Cerebellar nuclear complex (tissue), 1 donor: ENCODE measurements at places on chromosomes 4 and X.

DNA sequence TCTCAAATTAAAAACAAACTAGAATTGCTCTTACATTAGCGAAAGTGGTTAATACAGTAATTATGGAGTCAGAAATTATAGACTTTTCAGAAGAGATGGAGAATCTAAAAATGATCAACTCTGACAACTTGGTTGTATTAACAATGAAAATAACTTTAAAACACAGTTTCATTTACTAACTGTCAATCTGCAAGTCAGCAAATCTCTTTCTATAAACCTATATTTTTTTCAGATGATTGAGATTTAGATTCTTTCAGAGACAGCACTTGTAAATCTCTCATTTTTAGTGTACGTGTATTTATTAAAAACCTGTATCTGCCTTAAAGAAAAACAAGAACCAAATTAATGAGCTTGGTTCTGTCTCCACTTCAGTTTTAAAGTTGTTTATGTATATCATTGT lies 311.4 kb downstream of the EPHA5 start:
- DNase-seq: no peak

GRCh38 chrX:817759-818300 lies 187.2 kb downstream of the SHOX start:
- no peak for DNase-seq

DNA sequence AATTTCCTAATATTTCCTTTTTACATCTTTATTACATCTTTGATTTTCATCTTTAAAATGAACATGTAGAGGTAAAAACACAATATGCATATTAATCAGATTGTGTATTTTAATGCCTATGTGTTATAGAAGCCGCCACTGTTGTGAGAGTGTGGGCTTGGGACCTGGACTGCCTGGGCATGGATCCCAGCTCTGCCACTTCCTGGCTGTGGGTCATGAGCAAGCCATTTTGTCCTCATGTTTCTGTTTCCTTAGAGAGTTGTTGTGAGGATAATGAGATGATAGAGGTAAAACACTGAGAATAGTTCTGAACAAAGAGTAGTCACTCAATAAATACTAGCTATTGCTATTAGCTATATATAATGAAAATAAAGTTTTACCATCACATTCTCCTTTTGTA lies 38.4 kb upstream of the SCOC start:
- DNase-seq: no peak

- no peak for DNase-seq
Observed at GRCh38 chrX:11421805-11422524, 128.8 kb downstream of the AMELX start.

- DNase-seq: no peak
Observed at GRCh38 chrX:45347877-45348276, 147.2 kb upstream of the DIPK2B start.

DNA sequence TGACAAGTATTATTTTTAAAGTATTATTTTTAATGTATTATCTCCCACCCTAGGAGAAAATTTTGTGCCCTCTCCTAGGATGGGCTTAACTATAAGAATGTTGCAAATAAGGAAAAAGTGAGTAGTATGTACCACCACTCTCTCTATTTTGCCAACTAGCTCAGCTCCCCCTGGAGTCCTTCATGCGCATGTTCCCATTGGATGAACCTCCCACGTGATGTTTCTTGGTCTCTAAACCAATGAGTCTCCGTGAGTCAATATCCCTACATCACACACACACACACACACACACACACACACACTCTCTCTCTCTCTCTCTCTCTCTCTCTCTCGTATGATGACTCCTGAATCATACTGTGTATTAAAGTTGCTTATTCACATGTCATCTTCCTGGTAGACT lies 129.7 kb upstream of the ZFP42 start:
- DNase-seq: no peak

DNA sequence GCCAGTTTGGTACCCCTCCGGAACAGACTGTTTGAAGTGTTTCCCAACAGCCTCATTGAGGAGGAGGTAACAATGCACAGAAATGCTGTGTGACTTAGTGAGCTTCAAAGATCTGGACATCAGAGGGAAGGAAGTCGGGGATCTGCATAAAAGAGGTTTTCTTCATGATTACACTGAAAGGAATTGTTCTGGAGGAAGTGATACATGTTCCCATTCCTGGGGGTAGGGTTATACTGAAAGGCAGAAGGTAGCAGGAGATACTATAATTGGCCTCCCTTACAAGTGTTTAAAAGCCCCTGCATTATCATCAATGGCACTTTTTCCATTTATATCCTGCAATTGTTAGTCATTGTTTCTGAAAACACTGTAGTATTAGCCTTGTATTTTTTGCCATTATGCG lies 94.0 kb upstream of the DKK2 start:
- no peak for DNase-seq

DNA sequence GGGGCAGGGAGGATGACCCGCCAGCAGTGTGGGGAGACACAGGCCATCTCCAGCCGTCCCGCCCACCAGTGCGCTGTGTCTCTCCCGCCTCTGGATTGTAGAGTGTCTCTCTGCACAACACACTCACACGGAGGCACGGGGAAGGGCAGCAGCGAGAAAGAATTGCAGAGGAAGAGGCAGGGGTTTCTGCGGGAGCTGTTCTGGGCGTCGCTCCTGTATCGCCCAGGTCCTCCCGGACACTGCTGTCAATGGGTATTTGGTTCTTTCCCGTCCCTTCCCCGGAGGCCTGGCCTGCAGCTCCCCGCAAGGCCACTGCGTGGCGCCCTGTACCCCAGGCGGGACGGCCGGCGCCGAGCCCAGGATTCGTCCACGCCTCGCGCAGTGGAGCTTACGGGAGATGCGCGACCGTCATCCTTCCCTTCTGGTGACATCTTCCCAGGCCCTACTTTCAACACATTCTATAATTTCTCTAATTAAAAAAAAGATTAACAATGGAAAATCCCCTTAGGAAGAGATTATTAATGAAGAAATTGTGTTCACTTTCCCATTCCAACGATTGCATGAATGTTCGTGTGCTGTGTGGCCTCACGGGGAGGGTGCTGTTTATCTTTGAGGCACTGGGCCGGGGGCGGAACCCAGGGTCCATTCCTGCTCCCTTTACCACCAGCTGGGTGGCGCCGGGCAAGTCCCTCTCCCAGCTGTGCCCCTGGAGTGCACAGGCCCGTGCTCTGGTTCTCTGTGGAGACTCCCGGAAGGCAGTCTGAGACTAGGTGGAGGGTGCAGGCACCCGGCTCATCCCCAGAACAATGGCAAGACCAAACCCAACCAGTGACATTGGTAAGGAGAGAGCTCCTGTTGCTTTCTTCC lies 95.7 kb downstream of the CPZ start:
- no peak for DNase-seq

DNA sequence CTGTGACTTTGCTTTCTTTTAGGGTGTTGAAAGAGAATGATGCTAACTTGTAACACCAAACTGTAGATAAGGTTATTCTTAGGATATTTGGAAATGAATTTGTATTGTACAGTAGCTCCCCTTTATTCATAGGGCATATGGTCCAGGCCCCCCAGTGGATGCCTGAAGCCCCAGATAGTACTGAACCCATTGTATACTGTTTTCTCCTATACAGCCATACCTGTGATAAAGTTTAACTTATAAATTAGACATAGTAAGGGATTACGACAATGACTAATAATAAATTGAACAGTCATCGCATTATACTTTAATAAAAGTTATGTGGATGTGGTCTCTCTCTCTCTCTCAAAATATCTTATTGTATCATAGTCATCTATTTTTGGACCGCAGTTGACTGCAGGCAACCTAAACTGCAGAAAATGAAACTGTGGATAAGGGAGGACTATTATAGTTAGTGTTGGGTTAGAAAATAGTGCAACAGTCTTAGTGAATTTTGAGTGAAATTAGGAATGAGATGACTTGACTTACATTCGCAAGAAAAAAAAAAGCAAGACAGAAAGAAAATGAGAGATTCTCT lies 105.1 kb downstream of the CLDN22 start:
- no peak for DNase-seq

GRCh38 chr4:153143527-153144348 lies 60.5 kb upstream of the TRIM2 start:
- no peak for DNase-seq

GRCh38 chr4:52588097-52588496 lies 71.0 kb downstream of the USP46 start:
- DNase-seq: no peak

DNA sequence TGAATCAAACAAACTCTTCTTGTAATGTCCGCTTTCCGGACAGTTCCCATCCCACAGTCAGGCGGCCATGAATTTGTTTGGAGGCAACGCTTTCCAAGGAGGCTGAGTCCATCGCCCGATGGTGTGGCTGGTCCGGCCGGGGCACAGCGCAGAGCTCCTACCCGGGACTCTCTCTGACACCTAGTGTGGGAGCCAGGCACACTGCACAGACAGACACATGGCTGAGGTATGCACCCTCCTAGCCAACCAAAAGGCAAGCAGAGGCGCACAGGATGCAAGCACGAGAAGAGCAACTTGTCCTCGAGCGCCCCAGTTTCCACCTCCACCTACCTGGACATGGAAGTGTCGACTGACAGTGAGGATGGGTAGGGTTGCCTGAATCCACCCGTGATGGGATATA lies 87.5 kb downstream of the LEF1 start:
- DNase-seq: no peak

DNA sequence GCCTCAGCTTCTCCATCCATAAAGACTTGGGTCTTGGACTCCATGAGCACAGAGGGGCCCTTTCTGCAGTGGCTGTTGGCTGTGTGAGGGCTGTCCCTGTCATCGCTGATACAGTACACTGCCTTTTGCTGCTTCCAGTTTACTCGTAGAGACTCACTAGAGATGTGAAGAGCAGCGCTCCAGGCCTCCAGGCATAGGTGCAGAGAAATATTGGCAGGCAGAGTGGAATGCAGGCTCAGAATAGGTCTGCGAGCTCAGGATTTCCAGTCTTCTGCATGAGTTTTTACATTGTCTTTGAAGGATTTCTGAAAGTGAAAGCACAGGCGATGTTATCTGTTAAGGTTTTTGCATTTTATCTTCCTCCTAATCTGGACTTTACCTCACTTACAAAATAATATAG lies 97.4 kb downstream of the AASDH start:
- no peak for DNase-seq

DNA sequence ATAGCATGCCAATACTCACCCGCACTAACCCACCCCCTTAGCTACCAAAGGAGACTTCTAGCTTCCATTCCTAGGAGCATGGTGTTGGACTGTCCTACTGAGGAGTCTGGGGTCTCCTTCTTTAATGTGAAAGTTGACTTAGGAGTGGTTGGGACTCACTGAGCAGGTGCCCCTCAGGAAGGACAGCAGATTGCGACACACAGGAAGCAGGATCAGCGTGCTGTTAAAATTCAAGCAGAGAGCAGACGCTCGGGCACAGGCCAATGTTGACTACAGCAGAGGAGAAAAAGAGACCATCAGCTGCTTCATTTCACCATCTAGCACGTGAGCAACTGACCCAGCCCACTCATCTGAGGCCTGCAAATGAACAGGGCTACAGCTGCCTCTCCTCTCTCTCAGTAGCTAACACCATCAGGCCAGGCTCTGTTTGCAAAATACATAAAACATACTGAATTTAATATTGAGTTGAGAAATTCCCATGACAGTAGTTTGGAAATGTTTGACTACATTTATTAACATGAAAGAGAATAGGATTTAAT lies 10.8 kb downstream of the NOX1 start:
- no peak for DNase-seq

DNA sequence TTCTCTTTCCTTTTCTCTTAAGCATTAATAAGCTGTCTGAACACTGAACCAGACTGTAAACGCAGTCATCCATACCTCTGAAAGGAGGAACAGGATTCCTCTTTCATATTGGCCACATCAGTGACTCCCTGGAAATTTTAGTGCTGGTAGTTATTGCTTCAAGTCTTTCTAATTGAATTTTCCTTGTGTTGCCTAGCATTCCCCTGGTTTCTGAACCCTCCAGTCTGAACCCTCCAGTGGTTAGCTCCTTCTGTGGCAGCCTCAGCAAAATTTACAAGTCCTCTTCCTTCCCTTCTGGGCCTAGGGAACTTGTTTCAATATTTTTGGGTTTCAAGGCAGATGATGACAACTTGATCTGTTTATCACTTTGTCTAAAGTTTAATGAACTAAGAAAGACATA lies 7.9 kb downstream of the SPARCL1 start:
- DNase-seq: no peak

DNA sequence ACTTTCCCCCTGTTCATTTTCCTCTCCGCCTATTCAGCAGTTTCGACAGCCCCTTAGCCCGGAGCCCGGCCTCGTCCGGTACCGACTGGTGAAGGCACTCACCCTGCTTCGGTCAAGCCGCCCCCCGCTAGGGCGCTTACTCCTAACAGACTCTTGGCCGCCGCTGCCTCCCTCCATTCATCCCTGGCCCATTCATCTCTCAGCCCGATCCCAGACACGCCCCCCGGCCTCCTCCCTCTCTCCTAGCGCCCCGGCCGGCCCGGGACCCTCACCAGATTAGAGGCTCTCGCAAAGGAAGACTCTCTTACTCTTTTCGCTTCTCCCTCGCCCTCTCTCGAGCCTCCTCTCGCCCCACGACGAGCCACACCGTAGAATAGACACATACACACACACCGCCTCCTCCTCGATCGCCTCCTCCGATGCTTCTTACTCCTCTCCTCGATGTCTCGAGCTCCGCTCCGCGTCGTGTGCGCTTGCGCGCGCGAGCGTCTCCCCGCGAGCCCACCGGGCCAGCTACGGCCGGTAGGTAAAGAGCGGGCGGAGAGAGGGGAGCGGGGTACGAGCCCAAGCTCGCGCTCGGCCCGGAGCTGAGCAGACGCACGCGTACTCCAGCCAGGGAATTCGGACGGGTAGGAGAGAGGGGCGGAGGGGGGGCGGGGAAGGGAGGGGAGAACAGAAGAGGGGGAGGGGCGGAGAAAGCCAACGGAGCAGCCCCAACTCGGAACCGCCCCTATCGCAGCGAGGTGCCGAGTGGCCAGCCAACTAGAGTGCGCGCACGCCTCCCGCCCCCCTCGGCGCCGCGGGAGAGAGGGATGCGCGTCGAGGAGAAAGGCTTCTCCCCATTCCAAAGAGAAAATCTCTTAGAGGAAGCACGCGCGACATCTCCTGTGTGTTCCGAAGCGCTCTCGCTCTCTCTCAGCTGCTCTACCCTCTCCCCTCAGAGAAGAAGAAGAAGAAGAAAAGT lies at the start of gene WNK3:
Gene WNK3 (minus strand): TSS at position 633 of the 964 bp plus-strand sequence.
- no peak for DNase-seq

GRCh38 chr4:1213336-1213995 lies 35.5 kb downstream of the CTBP1 start:
- DNase-seq: no peak

GRCh38 chrX:107978707-107979307 lies 3.4 kb downstream of the TEX13B start:
- DNase-seq: no peak

DNA sequence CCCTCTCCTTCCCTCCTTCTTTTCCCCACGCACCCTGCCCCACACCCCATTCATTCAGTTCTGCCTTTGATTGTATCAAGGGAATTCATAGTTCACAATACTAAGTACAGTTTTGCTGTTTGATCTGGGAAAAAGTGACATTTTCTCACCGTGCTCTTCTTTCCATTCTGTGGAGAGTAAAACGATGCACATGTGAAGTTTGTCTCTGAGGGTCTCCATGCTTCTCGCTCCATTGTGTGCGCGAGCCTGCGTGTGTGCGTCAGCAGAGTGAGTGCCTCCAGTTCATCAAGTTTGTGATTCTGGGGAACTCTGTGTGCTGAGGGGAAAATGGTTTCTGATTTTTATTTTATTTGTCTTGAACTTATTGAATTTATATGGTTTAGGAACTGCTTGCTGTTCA lies 1.9 kb downstream of the STK26 start:
- no peak for DNase-seq

- DNase-seq: no peak
Observed at GRCh38 chr4:10096201-10096977, 20.2 kb downstream of the WDR1 start.
